Smooth muscle cell of the brain vasculature (primary cell): ENCODE measurements at places on chromosomes 6 and 20.

DNA sequence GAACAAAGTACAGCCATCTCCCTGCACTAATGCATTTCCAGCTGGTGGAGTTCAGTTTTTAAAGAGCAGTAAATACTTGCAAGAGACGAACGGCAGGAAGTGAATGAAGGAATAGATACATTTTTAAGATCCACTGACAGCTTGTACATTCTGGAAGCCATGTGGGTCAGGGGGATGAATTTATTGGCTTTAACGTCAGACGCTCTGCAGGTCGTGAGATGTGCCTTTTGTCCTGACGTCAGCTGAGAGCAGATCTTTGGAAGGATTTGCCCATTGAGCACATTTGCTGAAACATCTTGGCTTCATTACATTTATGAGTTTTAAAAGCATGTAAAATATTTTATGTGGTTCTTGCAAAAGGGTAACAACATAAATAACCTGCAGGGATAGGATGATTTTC is 29.5 kb upstream of the SALL4 start:
- no peak for DNase-seq

DNA sequence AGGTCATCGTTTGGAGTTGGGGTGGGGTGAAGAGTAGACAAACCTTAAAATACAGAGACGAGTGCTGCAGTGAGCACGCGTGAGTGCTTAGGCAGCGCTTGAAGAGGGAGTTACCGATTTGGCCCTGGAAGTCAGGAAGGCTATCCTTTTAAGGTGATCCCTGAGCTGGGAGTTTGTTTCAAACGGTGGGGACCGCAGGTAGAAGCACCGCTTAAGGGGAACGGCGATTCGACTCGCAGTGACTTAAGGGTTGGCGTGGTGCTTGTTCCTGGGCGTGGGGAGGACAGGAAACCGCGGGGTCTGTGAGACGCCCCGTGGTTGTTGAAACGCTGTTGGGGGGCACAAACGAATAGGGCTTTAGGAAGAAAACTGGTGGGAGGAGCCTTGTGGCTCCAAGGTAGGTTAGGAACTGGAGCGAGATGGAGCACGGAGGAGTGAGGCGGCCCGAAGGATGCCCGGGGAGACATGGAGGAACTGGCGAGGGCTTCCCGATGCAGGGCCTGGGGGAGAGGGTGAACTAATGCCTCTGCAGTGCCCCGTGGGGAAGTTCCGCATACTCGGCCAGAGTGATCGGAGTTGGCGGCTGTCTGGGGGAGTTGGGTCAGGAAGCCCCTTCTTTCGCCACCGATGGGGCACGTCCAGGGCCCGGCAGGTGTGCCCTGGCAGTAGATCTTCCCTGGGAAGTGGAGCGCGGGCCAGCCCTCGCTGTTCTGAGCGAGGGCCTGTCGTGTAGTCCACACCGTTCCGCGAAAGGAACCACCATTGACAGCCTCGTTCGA is 1.3 kb upstream of the CDYL start:
- DNase-seq: no peak

DNA sequence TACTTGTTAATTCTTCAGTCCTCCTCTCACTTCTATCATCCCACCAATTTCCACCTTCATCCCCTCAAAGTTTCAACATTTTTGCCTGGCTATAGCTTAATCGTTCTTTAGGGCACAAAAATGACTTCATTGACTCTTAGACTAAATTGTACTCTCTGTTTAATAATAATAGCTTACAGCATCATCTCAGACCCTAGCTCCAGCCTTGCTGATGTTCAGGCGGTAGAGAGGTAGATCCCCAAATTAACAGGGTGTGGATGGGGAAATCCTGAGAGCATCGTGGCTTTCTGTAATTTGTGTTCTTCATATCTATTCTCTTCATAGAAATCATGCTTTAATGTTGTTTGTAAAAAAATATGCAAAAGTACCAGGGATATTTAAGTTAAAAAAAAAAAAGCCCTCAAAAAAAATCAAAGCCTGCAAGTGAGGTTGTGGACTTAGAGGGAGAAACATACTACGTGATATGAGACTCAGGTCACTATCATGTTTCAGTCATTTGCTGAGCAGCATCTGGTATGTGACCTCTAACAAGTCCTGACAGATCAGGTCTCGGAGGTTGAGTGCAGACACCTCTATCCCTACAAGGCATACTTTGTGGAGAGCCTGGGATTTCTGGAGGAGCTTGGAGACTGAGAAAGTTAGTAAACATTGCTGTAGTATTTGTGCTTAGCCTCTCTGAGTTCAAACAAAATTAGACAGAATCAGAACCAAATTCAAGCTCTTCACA is 1063.3 kb upstream of the CITED2 start:
- DNase-seq: no peak

GRCh38 chr6:43608807-43609206 is 20.3 kb downstream of the GTPBP2 start:
- no peak for DNase-seq

DNA sequence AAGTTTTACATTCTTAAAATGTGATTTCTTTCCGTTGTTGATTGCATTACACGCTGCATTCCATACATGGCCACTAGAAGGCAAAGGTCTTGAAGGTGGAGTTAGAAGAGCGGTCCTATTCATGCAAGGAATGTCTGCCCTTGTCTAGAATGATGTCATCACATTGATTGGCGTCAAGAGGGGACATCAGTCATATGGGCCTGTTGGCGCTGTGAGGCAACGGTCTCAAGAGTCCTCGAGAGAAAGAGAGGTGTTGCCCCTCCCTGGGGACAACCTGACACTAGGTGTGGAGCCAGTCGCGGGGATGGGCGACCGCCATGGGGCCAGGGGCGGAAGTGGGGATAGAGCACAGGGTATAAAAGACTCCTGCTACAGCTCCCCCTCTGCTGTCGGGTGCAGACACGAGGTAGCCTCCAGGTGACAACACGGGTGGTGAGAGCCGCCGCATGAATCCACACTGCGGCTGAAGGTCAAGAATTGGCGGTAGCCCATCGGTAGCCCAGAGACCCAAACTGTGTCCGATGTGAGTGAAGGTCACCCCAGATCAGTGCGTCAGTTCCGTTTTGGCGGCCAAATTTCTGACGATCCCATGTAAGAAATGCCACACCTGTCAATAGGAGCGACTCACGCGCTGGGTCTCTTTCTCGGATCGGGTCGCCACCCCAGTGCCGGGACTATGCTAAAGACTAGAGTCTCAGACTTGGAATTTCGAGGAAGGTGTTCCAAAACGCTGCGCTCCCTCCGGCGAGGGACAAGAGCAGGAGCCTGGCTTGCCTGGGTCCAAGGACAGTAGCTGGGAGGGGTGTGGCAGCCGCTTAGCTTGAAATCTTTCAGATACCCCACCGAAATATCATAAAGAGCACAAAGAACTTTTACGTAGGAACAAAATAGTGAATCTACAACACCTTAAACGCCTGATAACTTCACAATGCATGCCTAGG is 93.2 kb upstream of the ZNF184 start:
- no peak for DNase-seq

GRCh38 chr20:64006902-64007301 is 26.0 kb downstream of the PRPF6 start:
- no peak for DNase-seq

DNA sequence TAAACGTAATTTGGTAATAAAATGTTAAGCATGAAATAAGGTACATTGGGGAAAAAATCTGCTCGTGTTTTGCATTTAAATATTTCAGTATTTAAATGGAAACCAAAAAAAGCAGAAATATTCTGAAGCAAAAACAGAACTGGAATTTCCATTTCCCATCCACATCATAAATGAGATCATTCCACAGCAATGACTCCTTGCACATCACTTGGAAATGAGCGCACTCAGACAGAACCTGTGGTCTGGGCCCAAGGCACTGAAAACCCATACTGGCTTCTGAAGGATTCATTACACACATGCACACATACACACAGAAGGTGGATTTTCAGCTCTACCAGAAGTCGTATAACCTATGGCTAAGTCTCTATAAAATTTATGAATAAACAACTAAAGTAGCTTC is 174.8 kb downstream of the IBTK start:
- DNase-seq: no peak

DNA sequence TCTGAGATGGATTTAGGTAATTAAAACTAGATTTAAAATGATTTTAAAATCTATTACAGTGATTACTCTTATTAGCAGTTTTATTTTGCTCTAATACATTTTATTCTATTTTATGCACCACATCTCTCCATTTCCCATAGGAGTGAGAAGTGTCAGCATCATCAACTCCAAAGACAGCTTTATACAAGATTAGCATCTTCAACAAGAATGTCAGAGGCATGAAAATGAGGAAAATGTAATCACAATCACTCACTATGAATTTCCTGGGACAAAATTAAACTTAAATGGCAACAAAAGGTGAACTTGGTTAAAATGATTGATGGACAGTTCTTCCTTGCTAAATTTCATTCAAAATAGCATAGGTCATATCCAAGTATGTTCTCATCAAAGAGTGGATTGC is 19.8 kb downstream of the HDGFL1 start:
- DNase-seq: no peak

GRCh38 chr6:170276369-170277057 is 14.4 kb downstream of the DLL1 start:
- no peak for DNase-seq

- no peak for DNase-seq
These were observed 70.2 kb downstream of the GPR6 start for GRCh38 chr6:110048221-110048875.

DNA sequence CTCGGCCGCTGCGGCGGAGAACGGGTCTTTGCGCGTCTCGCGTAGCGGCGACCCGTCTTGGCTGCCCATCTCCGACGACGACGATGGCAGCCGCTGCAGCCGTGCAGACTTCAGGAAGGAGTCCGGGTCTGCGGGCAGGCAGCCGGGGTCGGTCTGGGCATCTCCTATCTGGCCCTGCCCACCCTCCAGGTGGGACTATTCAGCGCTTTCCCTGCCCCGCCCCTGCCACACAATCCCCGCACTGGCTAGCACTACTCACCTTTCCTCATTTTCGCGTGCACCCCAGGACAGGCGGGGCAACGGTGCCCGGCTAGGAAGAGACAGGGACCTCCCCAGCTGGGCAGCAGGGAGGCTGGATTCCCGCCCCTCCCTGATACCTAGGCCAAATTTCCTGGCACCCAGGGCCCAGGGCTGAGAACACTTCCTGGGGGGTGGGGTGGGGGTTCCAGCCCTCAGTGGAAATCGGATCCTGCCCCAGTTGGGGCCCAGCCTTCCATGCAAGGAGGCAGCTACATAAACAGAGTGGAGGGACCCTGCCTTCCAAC is 9.2 kb downstream of the GGT7 start:
- no peak for DNase-seq

GRCh38 chr20:63953764-63954429 is 2.3 kb downstream of the UCKL1 start:
- no peak for DNase-seq

GRCh38 chr6:127884134-127884533 is 16.7 kb downstream of the THEMIS start:
- no peak for DNase-seq

- no peak for DNase-seq
These were observed 274.8 kb downstream of the LRFN2 start for GRCh38 chr6:40312213-40313015.

DNA sequence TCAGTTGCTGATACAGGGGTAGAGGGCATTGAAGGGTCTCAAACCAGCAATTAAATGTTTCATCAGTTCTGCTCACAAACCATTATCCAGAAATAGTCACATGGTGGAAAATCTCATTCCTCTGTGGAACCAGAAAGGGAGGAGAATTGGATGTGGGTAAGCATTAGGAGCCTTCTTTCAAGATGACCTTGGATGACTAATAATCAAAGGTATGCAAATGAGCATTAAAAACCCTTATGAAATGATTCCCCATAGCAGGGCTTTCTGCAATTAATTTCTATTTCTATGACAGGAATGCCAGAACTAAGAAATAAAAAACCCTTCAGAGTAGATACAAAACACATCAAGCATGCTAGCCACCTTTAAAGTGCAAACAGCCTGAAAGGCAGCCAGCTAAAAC is 37.4 kb upstream of the HCRTR2 start:
- no peak for DNase-seq

DNA sequence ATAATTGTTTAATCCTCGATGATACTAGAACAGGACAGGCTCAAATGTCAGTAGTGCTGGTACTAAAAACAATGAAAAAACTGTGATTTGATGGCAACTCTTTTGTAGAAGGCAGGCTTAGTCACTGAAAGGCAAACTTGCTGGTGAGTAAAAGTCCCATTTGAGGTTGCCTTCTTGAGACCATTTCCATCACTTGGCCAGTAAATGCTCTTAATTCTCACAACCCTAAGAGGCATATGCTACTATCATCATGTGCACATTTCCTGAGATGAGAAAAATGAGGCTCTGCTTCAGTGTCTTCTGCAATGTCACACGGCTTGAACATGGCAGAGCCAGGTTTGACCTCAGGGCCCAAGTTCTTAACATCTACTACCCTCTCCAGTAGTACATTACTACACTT is 9.9 kb downstream of the AKIRIN2 start:
- no peak for DNase-seq

DNA sequence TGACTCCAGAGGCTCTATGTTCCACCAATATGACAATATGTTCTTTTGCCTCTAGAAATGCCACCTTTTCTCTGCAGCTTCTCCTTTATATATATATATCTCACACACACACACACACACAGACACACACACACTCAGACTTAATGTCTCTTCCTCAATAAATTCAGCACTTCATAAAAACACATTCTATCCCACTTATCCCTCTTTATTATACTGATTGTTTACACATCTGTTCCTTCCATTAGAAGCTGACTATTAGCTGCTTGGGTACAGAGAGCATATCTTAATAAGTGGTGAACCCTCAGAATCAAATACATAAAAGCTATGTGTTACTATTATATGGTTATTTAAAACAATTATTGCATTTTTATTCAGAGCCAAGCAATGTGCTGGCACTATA is 23.3 kb downstream of the NRSN1 start:
- no peak for DNase-seq

- DNase-seq: no peak
These were observed 185.3 kb upstream of the AGPAT4 start for GRCh38 chr6:161459008-161459615.

DNA sequence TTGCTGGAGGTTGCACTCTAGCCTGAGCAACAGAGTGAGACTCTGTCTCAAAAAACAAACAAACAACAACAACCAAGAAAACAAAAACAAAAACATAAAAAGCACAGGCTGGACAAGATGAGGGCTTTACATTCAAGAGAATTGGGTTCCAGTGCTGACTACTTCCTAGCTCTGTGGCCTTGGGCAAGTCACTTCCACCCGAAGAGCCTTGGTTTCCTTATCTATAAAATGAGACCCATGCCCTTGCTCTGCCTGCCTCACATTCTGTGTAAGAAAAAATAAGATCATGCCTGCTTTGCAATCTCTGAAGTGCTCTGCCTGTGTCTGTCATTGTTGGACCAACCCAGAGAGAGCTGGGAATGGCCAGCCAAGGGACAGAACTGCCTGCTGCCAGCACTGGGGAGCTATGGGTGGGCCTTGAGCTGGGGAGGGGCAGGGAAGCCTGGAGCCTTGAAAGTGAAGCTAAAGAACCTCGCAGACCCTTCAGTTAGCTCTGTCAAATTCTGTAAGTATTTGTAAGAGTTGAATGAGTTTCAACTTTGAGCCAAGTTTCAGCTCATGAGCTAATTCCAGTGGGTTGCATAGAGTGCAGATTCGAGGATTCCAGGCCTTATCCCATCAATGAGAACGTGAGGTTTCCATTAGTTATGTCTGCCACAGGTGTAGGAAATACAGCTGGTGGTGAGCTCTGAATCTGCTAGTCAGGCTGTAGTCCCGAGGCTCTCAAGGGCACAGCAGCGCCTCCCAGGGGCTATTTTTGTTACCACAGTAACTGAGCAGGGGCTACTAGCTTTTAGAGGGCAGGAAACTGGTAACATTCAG is 93.2 kb downstream of the DLGAP4 start:
- no peak for DNase-seq
